Uterus (tissue), 4 donors: ENCODE measurements at places on chromosomes 3 and 15. TPM values are rescaled to one million over a fixed set of nuclear protein-coding genes. Genes with fewer than 3 reads are reported as not detected.
A peak's percentile ranks its signal among the peaks of the same experiment; 100 is the strongest.

DNA sequence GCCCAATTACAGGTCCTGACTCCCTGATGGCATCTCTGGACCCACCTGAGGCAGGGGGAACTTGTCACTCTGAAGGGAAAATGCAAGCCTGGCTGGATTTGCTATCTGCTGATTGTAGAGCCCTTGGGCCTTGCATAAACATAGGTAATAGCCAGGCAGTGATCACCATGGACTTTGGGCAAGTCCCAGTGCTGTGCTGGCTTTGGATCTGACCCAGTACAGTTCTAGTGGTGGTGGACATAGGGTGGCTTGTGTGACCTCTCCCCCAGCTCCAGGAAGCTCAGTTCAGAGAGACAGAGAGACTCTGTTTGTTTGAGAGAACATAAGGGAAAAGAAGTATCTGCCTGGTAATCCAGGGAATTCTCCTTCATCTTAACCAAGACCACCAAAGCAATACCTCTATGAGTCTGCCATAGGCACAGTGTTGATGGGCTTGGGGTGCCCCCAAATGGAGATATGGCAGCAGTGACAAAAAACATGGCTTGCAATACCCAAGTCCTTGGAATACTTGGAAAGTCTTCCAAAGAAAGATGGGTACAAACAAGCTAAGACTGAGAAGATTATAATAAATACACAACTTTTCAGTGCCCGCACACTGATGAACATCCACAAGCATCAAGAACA lies 348.5 kb downstream of the PYDC2 start:
- no peak overlapping the region for H3K4me3 ChIP-seq
- H3K27me3 ChIP-seq: no peaks in the 10 kb centered on the region
- no peaks in the 10 kb centered on the region for H3K36me3 ChIP-seq
- H3K27ac ChIP-seq: no peak overlapping the region
- DNase-seq: no peak

GOLGA6D gene
- not detected for total RNA-seq

DNA sequence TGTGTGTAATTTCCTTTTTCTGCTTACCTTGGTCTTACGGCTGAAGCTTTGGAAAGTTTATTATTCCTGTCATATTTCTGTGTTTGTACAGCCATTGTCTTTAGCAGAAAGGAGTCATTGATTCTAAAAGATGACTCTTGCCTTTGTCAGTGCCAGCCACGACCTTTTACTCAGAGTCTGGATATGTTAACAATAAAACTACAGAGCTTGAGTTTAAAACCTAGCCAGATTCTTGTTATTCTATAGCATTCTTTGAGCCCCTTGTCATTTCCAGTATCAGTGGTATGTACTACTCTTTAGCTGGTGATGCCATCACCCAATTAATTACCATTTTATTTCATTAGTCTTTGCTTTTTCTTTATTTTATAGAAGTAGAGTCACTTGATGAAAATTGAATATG lies 142.4 kb downstream of the TCF12 start:
- DNase-seq: no peak
- H3K27me3 ChIP-seq: no peaks in the 10 kb centered on the region
- no peak overlapping the region for H3K27ac ChIP-seq
- no peaks in the 10 kb centered on the region for H3K36me3 ChIP-seq

DNA sequence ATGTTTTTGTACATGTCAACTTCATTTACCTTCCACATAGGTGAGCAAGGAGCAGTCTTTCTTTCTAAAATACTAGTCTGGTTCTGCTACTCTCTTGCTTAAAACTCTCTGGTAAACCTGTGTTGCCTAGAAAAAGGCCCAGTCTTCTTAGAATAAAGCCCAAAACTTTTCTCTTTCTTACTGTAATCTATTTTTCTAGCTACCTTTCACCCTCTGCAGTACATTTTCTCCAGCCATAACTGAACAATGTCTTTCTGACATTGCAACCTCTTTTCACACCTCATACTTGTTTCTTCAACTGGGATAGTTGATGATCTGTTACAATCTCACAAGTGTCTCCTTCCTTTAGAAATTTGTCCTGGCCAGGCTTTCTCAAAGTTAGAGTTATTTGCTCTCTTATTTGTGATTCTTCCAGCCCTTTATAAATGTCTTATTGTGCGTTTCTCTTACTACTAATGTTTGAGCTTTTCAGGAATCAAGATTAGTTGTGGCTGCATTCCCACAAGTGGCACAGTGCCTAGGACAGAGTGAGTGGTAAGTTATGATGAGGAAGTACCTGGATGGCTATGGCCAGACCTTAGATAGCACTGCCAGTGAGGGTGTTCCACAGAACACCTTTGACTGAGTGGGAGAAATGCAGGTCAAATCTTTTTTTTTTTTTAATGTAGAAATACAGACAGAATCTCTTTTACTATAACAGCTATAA lies 313.4 kb upstream of the SATB1 start:
- H3K27ac ChIP-seq: no peak overlapping the region
- H3K4me3 ChIP-seq: no peak overlapping the region
- H3K27me3 ChIP-seq: no peaks in the 10 kb centered on the region
- no peak for DNase-seq

MCF2L2 gene
- 1.8 TPM for total RNA-seq

LRRC2 gene
- 3.9 TPM for total RNA-seq

STAB1 gene
- 55.3 TPM for total RNA-seq

DNA sequence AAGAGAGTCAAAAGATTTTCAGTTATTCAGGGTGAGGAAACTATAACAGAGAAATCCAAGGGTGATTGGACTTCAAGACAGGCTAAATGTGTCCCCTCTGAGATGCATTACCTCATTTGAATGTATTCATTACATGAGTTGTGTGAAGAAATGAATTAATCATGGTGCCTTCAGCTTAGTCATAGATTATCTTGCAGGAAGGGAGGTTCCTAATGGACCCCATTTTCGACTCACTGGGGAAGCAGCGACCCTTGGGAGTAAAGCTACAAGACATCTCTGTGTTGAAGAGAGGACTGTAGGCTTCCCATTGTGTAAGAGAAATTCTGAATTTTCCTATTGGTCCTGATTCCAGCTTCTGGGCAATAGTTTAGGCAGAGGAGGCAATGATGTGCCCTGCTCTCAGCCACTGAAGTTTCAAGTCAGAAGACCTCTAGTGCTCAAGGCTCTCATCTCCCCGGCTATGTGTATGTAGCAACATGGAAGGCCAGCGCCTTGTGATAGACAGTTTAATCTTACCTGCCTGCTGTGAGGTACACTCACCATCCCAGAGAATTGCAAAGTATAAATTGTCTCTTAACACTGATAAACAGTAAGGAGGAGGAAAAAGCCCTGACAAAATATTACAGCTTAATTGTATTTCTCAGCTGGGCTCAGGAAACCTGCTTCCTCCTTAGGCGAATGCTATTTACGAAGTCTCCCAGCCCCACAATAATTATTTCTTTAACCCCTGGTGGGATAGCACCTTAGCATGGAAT lies 133.8 kb downstream of the PDCD6IP start:
- no peaks in the 10 kb centered on the region for H3K36me3 ChIP-seq
- no peak overlapping the region for H3K4me3 ChIP-seq
- no peaks in the 10 kb centered on the region for H3K27me3 ChIP-seq
- H3K27ac ChIP-seq: no peak overlapping the region
- H3K4me1 ChIP-seq: no peaks in the 10 kb centered on the region
- DNase-seq: no peak

GRCh38 chr3:72152551-72153476 lies 367.9 kb upstream of the PROK2 start:
- peak overlapping the region; percentile 4 for H3K4me3 ChIP-seq
- DNase-seq: peak; percentile 86
- no peaks in the 10 kb centered on the region for H3K36me3 ChIP-seq
- H3K27ac ChIP-seq: peak overlapping the region; percentile 82

DNA sequence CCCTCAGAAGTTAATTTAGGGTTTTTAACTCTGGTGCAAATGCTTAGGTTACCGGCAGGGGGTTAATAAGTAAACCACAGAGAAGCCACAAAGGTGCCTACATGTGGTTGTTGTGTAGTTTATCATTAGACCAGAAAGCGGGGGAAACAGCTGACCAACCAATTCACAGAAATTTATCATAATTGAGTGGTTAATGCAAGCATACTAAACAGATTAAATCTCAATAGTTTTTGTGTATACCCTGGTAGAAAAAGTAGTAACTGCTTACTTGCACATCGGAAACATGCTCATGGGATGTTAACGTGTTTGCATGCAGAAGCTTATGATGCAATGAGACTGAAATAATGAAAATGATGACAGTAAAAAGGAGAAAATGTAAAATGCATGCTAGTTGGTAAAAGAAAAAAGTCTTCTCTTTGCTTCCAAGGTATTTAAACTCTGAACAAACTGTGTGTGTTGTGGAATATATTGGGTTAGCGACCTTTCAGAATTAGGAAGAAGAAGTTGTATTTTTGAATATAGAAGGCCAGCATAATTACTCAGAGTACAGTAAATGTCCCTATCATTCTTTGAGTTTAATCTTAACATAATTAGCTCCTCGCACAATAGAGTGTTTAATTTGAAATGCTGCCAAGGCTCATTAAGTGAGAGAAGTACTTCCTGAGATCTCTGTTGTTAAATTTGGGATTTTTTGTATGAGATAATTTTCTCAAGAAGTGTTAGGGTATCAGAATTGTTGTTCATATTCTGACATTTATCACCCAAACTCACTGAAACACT lies 316.2 kb downstream of the PTPRG start:
- H3K27ac ChIP-seq: no peak overlapping the region
- H3K27me3 ChIP-seq: no peaks in the 10 kb centered on the region
- no peaks in the 10 kb centered on the region for H3K36me3 ChIP-seq
- H3K4me1 ChIP-seq: no peaks in the 10 kb centered on the region
- no peak overlapping the region for H3K4me3 ChIP-seq

CATSPER2 gene
- 4.8 TPM for total RNA-seq

DNA sequence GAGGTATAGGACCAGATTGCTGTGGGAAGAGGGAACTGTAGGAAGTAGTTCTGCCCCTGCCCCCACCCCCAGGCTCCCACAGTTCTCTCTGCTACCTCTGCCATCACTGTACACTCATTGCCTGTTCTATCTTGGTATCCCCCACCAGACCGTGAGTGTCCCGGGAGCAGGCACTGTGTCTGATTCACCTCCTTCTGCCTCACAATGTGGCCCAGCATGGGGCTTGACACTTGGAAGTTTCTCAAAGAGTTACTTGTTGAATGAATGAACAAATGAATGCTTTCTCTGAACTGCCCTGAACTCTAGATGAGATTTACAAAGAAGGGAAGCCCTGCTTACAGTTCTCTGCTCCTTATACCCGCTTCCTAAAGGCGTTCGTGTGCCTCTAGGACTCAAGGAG lies 27.1 kb upstream of the PIK3CB start:
- no peak overlapping the region for H3K4me3 ChIP-seq
- no peaks in the 10 kb centered on the region for H3K36me3 ChIP-seq
- no peaks in the 10 kb centered on the region for H3K4me1 ChIP-seq
- no peaks in the 10 kb centered on the region for H3K27me3 ChIP-seq
- H3K27ac ChIP-seq: no peak overlapping the region

DNA sequence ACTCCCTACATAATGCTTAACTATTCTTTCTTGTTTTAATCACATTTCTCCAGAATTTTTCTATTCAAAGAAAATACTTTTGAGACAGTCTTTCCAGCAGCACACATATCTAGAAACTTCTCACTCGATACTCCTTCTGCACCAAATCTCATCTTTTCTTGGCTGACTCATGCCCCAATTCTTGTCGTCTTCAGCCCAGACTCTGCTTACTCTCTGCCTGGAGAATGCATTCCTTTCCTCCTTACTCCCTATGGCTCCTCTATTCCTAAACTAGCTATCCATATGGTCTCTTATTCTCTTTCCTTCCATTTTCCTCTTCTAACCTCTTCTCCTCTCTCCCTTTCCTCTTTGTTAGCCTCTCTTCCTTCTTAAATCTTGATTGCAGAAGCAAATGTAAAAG lies 158.7 kb downstream of the GBE1 start:
- no peak overlapping the region for H3K4me3 ChIP-seq
- H3K27ac ChIP-seq: no peak overlapping the region
- H3K27me3 ChIP-seq: no peaks in the 10 kb centered on the region

PRR20G gene
- total RNA-seq: not detected

DNA sequence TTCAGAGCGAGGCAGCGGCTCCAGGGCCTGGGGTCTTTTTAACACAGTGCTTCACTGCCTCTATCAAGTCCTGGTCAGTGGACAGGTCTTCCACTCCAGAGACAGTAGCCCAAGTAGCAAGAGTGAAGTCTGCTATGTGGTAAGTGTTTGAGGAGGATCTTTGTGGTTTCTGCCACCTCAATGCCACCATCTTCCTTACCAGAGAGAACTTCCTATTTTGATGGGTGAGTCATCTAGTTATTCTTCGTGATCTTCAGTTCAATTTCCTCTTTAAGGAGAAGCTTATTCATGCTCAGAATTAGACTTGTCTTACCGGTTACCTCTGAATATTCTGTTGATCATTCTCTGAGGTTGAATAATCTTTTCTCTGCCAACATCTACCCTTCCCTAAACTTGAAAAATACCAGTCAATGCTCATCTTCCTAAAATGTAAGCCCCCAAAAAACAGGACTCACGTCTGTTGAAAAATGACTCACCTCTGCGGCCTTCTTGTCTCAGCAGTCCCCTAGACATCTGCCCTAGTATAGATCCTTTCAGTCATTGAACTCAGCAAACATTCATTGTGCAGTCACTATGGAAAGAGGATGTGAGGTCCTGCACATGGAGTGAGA lies 32.2 kb upstream of the BCL6 start:
- H3K4me1 ChIP-seq: no peaks in the 10 kb centered on the region
- no peak for DNase-seq
- H3K36me3 ChIP-seq: no peaks in the 10 kb centered on the region
- no peaks in the 10 kb centered on the region for H3K27me3 ChIP-seq
- H3K27ac ChIP-seq: no peak overlapping the region

DNA sequence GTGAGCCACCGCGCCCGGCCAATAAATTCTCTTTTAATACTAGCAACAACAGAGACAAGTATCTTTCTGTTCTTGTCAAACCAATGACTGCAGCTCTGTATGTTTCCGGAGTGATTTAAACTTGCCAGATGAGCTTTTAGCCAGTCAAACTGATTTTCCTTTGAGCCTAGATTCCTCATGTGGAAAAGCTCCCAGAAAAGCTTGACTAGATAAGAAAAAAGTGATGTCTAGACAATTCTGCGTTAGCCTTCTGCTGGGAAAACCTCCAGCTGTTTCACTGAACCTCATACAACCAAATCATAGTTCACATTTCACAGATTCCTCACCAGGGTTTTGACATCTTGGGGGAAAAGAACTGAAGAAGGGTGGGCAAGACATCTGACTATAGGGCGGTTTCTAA lies 78.6 kb downstream of the MAGI1 start:
- no peaks in the 10 kb centered on the region for H3K4me1 ChIP-seq
- no peak for DNase-seq
- H3K4me3 ChIP-seq: no peak overlapping the region
- no peaks in the 10 kb centered on the region for H3K27me3 ChIP-seq
- H3K36me3 ChIP-seq: no peaks in the 10 kb centered on the region

ARRDC4 gene
- total RNA-seq: 10.2 TPM

DNA sequence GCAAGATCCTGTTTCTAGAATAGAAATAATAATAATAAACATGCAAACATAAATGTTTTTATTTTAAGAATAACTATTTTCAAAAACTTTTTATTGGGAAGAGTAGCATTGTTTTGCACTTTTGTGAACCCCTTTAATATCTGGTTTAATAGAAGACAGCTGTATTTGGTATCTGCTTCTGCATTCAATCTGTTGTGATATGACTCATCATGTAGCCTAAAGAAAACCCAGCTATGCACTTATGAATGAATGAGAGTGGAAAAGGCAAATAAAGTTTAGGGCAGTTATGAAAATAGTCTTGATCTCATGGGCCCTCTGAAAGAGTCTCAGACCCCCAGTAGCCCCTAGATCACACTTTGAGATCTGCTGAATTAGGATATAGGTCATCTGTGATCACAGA lies 100.4 kb upstream of the PPP2R3A start:
- no peak for DNase-seq
- no peaks in the 10 kb centered on the region for H3K4me1 ChIP-seq
- H3K36me3 ChIP-seq: no peaks in the 10 kb centered on the region
- H3K27me3 ChIP-seq: no peaks in the 10 kb centered on the region
- H3K4me3 ChIP-seq: no peak overlapping the region
